Stomach (tissue), 19 donors: ENCODE measurements at places on chromosomes 5 and 9. TPM values are rescaled to one million over a fixed set of nuclear protein-coding genes. Genes with fewer than 3 reads are reported as not detected.
A peak's percentile ranks its signal among the peaks of the same experiment; 100 is the strongest.

SLC34A3 gene
- not detected for total RNA-seq

DNA sequence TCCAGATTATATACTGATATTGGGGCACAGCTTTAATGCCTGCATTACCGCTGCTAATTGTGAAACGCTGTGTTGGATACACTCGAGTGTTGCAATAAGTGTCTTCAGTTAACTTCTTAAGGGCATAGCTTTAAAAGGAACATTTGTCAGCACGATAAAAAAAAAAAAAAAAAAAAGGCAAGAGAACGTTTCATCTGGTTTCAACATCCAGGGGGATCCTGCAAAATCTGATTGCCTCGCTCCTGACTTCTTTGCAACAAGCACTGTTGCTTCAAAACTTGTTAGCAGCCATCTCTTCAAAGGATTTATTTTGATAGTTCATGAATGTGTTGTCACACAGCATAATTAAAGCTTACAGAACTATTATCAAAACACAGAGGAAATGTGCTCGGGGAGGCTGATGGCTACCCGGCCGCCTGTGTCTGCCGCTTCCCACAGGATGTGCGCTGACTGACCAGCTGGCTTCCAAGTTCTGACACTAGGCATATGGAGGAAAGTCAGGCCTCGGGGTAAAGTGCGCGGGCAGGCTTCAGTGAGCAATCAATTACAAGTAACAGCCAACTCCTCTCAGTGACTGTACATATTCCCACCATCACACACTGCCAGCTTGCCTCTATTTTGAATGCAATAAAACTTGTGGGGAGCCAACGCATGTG, 77.7 kb downstream of the EBF1 start:
- DNase-seq: no peak
- H3K4me1 ChIP-seq: no peaks in the 10 kb centered on the region
- no peak overlapping the region for H3K4me3 ChIP-seq
- H3K27me3 ChIP-seq: no peaks in the 10 kb centered on the region

ARHGEF37 gene
- 29.0 TPM for total RNA-seq

- H3K27me3 ChIP-seq: no peaks in the 10 kb centered on the region
- no peak overlapping the region for H3K27ac ChIP-seq
- no peak overlapping the region for H3K4me3 ChIP-seq
Observed at GRCh38 chr5:125699860-125700259, 723.3 kb upstream of the GRAMD2B start.

FBP2 gene
- total RNA-seq: 29.3 TPM

GRCh38 chr9:81686614-81687520, 2.5 kb downstream of the TLE1 start:
- peak overlapping the region; percentile 96 for H3K27ac ChIP-seq
- H3K36me3 ChIP-seq: peaks cover 3% of the 10 kb centered on the region
- H3K4me1 ChIP-seq: peaks cover 63% of the 10 kb centered on the region
- peak overlapping the region; percentile 77 for H3K4me3 ChIP-seq

SURF4 gene
- total RNA-seq: 141 TPM

DNA sequence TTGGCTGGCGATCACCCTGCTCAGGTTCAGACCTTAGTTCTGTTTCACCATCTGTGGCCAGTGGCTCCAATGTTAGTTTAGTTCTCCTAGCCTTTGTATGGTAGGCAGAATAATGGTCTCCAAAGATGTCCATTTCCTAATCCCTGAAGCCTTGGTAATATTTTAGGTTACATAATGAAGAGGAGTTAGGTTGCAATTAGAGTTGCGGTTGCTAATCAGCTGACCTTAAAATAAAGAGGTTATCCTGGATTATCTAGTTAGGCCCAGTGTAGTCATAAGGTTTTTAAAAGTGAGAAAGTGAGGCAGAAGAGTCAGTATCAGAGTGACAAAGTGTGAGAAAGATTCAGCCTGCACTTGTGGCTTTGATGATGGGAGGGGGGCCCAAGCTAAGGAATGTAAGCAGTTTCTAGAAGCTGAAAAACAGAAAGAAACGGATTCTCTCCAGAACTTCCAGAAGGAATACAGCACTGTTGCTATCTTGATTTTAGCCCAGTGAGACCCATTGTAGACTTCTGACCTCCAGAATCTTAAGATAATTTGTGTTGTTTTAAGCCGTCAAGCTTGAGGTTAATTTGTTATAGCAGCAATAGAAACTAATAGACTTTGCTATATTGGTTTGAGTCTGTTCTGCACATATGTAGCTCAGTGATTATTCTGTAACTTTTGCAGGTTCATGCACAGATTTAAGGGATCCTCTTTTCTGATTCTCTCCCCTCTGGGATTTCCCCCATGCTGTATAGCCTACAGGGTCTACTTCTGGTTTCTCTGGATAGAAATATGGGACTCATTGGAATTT, 21.6 kb downstream of the LNPEP start:
- no peaks in the 10 kb centered on the region for H3K27me3 ChIP-seq
- no peak overlapping the region for H3K4me3 ChIP-seq
- peak overlapping the region; percentile 51 for H3K27ac ChIP-seq
- no peak for DNase-seq

GPR150 gene
- 0.18 TPM for total RNA-seq

NOXA1 gene
- 43.2 TPM for total RNA-seq

FOXI1 gene
- not detected for total RNA-seq
